Hematopoietic multipotent progenitor cell treated with erythropoietin and hydrocortisone succinate and interleukin-3 and kit ligand, for 6 days (in vitro differentiated cells): ENCODE measurements at places on chromosomes 16 and 17.
A peak's percentile ranks its signal among the peaks of the same experiment; 100 is the strongest.

DNA sequence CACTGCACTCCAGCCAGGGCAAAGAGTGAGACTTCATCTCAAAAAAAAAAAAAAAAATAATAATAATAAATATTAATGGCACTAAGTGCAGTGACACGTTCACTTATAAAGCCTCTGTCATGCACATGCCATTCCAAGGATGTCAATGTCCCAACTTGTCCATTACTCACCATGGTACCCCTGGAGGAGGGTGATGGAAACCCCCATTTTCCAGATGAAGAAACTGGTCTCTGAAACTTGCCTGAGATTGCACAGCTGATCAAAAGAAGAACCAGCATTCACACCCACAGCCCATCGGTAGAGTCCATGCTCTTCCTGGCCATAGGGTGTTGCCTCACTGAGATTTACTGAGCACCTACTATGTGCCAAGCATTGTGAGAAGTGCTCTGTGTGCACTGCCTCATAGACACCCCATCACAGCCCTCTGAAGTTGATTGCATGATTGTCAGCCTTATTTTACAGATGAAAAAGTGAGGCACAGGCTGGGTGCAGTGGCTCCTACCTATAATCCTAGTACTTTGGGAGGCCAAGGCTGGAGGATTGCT, 123.7 kb downstream of the ABCC1 start:
- no peak for DNase-seq

DNA sequence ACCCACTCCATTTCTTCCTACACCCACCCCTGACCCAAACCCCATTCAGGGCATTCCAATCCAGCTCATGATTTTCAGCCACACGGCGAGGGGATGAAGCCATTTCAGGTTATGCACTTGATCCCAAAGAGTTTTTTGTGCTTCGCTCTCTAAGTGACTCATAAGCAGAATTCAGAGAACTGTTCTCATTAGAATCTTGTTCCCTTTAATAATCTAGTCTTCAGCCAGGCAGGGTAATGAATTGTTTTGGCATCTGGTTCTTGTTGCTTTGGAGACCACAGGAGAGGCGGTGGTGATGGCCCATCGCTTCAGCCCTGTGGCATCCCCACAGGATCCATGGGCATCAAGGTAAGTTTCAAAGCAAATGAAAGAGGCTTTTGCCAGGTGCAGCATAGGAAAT, 4.8 kb upstream of the KRT31 start:
- DNase-seq: no peak

- no peak for DNase-seq
Measured at GRCh38 chr17:69858460-69858859, 216.6 kb upstream of the KCNJ16 start.

DNA sequence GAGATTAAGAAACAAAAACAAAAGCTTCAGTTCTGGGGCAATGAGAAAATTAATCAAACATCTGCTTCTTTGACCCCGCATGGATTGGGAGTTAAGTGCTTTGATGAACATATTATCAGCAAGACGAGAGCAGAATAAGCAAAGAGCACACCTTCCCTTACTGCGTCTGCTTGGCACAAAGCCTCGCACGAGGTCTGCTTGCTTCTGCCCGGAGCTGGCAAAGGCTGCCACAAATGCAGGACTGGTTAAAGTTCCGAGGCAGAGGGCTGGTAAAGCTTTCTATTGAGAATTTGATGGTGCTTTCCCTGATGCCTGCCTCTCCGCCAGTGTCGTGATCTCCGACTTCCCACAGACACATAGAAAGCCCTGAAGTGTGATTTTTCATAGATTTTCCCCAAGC, 17.0 kb downstream of the VAT1L start:
- no peak for DNase-seq

DNA sequence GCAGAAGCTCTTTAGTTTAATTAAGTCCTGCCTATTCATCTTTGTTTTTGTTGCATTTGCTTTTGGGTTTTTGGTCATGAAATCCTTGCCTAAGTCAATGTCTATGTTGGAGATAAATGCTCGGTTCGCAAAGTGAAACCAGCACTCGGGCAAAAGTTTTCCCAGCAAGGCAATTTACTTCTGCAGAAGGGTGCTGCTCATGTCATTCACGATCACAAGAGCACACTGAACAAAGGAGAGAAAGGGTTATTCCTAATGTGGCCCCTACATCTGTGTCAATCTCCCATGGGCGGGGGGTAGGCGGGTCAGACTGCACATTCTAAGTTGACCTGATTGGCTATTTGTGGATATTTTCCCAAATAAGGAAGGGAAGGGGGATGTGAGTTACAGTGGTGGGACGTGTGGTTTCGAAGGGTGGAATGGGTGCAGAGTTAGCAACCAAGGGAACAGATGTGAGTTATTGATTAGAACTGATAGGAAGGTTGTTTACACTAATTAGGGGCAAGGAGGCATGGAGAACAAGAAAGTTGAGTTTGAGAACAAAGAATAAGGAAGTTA, 23.0 kb downstream of the ATF7IP2 start:
- DNase-seq: peak; percentile 56

DNA sequence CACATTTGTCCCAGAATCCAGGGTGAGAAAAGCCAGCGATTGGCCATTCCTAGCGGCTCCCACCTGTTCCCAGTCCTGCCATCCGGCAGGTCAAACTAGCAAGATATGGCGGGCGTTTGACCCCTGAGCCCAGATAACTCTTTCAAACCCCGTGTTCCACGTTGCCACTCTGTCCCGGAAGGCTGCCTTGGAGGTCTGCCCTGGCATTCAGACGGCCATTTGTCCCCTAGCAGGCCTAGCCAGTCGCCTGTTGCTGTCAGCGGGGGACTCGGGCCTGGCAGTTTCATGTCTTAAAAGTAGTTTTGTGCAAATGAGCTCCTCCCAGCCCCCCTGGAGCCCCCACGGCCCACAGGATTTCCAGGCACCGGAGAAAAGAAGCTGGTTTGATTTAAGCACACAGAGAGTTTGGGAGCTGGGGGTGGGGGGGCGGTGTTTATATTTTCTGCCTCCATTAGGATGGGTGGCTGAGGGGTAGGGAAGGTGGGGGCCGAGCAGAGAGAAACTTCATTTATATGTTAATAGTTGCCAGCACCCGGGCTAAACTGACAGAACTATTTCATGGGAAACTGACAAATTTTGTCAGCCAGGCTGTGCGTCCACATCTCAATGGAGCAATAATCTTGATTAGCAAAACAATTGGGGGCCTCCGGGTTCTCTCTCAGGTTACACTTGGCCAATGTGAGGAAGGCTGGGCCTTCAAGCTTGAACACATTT, 240.9 kb upstream of the SALL1 start:
- DNase-seq: no peak

- DNase-seq: no peak
Measured at GRCh38 chr17:42849451-42850181, 1.4 kb upstream of the AOC3 start.

GRCh38 chr16:70255574-70255973, 3.8 kb upstream of the EXOSC6 start:
- DNase-seq: no peak

- peak; percentile 16 for DNase-seq
Measured at GRCh38 chr17:80826955-80827645, 164.5 kb upstream of the CHMP6 start.

GRCh38 chr17:40647624-40648383, at the start of gene SMARCE1:
Gene SMARCE1 (minus strand): TSS chr17:40647818. CDS start chr17:40645802, 2,016 bp downstream.
- peak; percentile 79 for DNase-seq

- no peak for DNase-seq
Measured at GRCh38 chr17:66865151-66865550, 30.2 kb downstream of the CACNG5 start.

DNA sequence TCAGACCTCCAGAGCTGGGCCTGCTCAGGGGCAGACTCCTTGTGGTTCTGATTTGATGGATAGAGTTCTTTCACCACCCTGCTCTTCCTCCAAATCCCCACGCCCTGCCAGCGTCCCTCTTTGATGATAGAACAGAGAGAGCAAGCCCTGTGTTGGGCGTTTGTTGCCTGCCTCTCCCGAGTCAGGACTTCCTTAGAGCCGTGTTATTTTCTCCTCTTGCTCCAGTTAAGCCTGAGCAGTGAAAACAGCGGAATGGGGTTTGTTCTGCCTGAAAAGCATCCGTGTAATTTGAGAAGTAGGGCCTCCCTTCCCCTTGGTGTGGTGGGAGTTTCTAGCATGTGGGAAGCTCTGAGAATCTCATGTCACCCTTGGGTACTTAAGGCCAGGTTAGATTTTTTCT, 22.1 kb downstream of the TMEM94 start:
- DNase-seq: no peak

GRCh38 chr16:14499110-14499509, 130.9 kb downstream of the PARN start:
- no peak for DNase-seq

GRCh38 chr16:68920349-68920748, 77.0 kb downstream of the TANGO6 start:
- no peak for DNase-seq

GRCh38 chr17:59010026-59010425, 96.7 kb downstream of the TRIM37 start:
- DNase-seq: no peak

DNA sequence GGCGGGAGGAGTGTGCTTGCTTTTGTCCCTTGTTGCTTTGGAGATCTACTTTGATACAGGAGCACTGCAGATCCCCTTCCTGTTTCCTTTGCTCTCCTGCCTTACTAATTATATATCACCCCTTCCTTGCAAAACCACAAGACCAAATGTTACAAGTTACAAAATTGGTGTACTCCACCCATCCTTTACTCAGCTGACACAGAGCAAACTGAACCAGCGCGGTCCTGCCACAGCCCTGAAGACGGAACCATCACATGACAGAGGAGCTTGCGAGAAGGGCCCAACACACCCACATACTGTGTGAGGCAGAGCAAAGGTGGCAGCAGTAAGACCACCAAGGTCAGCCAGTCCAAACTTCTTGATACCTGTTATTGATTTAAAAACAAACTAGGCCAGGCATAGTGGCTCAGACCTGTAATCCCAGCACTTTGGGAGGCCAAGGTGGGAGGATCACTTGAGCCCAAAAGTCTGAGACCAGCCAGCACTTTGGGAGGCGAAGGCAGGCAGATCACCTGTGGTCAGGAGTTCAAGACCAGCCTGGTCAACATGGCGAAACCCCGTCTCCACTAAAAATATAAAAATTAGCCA, 33.2 kb downstream of the CYTH1 start:
- DNase-seq: peak; percentile 95

GRCh38 chr17:67021743-67022450, 22.5 kb upstream of the CACNG1 start:
- no peak for DNase-seq

DNA sequence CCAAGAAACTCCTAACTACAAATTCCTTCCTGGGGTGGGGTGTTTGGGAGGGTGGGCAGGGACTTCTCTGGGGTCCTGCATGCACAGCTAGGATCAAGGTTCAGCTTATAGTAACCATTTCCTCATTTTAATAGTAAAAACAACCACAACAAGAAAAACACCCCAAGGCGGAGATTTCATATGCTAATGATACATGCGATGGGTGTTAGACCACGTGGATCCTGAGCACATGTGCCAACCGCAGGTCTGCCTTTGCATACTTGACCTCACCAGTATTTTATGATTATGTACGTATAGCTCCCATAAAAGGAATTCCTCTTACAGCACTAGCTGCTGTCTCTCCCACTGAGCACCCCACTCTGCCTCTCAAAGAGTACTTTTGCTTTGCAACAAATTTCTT, 1.9 kb downstream of the KRTAP4-11 start:
- no peak for DNase-seq

DNA sequence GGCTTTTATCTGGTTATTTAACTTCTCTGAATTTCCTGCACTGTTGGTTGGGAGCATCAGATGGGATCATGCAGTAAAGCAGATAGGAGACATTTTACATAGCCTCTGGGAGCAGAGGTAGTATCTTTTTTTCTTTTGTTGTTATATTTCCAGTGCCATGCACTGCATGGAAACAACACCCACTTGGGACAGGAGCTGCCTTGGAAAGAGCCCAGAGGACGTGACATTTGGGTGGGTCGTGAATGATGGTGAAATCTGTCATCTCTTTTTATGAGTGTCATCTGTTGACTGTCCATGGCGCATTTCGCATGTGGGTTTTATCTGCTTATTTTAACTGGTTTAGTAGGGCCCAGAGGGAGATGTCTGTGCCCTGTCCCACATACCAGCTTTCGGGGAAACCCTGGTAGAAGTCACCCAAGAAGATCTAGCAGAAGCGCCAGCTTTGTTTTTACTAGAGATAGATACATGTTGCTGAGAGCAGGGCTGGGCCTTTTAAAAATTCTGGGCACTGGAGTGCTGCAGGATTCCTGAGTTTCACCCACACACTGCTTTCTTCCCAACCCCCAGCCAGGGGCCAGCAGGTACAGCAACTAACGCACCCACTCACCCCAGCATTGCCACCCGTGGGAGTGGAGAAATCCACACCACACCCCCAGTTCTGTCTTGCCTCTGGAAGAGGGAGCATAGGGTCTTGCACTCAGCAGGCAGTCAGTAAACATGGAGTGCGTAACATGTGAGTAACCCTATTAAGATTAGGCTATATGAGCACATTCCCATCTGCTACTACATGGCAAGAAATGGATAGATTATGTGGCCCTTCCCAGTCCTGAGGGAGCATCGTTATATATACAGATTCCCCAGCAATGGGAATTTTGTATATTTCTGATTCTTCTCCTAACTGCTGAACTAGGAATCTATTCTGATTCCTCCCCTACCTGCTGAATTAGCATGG, 8.4 kb upstream of the TERF2 start:
- no peak for DNase-seq

DNA sequence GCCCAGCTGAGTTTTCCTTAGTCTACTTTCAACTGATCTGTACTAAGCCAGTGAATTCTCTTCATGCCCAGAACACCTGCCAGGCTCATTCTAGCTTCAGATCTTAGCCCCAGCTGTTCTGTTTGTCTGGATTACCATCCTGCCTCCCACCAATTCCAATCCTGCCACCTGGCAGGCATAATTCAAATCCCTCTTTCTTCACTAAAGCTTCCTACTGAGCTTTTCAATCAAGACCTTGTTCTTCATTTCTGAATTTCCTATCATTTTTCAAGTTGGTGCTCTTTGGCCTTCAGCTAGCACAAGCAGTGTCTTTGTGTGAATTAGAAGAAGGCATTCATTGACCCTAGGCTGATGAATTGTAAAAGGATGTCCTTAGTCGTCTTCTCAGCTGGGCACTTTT, 357.6 kb downstream of the UTP18 start:
- DNase-seq: no peak
